ENCODE measurements at places on chromosomes 4 and X.

DNA sequence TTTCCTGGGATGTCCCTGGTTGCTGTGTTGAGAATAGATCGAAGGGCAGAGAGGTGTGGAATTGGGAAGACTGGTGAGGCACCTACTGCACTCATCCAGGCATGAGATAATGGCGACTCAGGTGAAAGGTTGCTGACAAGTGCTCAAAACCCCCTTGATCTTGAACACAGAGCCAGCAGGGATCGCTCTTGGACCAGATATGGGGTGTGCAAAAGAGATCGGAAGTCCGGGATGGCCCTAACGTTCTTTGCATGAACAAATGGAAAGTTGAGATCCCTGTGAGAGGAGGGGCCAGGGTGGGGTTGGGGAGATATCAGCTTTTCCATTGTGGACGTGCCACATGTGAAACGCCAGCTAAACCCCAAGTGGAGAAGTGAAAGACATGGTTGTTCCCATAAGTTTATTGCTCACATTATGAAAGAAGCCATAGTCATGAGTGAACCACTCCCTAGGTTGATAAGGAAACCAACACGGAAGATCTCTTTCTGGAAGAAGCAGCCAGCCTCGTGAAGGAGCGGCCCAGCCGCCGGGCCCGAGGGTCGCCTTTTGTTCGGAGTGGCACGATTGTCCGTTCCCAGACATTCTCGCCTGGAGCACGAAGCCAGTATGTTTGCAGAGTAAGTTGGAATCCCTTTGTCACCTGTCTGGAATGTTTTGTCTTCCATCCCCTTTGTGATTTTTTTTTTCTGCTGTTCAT lies 22.6 kb upstream of the CLCN4 start:
- no peak for DNase-seq

- DNase-seq = no peak
Measured at GRCh38 chrX:19889582-19890342, 2.4 kb upstream of the SH3KBP1 start.

GRCh38 chrX:10050481-10050880 lies 83.3 kb downstream of the CLDN34 start:
- DNase-seq = no peak

- no peak for DNase-seq
Measured at GRCh38 chr4:179417357-179417756, 1975.1 kb upstream of the AGA start.

GRCh38 chrX:107729558-107730297 lies 45.9 kb downstream of the TSC22D3 start:
- DNase-seq = no peak

DNA sequence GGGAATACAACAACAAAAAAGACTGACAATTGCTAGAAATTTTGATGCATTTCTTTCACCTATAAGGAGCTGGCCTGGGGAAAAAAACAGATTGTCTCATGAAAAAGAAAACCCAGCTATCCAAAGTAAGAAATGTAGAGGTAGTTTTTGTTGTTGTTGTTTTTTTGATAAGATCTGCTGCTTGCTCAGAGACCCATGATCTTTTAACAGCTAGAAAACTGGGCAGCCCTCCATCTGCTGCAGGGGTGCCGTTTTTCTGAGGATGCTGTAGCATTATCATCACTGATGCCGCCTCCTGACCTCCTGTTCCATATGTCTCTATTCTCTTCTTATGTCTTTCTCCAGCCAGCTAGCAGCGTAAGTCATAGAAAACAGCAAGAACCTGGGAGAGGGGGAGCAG lies 98.3 kb downstream of the BMPR1B start:
- DNase-seq = no peak

DNA sequence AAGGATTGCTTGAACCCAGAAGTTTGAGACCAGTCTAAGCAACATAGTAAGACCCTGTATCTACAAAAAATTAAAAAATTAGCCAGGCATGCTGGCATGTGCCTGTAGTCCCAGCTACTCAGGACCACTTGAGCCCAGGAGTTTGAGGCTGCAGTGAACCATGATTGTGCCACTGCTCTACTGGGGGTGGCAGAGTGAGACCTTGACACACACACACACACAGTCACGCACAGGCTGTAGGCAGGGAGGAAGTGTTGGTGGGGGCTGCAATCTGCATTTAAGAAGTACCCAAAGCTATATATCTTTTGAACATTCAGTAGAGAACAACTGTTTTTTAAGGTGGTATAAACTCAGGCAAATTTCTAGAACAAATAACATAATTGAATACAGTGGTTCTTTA lies 7.2 kb downstream of the SCRG1 start:
- no peak for DNase-seq

- DNase-seq = no peak
Measured at GRCh38 chrX:18537524-18537923, 112.1 kb downstream of the CDKL5 start.

- no peak for DNase-seq
Measured at GRCh38 chr4:85147481-85148076, 181.1 kb upstream of the WDFY3 start.

GRCh38 chrX:138669693-138670092 lies 41.8 kb downstream of the FGF13 start:
- DNase-seq = no peak
